ENCODE measurements at places on chromosomes 16 and 17.

DNA sequence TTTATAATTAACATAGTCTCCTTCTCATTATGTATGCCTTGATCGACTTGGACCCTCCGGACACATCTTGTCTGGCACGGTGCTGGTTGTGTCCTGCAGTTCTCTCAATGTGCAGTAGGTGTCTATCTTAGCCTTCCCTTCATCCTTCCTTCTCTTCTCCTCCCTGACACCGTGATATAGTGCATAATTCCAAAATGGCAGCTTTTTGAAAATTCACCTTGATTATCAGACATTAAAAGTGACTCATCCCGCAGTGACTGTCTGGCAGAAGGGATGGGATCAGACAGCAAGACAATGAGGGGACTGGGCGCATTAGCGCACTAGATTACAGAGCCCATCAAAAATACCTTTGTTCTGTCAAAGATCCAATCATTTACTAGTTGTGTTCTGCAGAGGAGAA lies 70.0 kb upstream of the PMFBP1 start:
- no peak for DNase-seq

DNA sequence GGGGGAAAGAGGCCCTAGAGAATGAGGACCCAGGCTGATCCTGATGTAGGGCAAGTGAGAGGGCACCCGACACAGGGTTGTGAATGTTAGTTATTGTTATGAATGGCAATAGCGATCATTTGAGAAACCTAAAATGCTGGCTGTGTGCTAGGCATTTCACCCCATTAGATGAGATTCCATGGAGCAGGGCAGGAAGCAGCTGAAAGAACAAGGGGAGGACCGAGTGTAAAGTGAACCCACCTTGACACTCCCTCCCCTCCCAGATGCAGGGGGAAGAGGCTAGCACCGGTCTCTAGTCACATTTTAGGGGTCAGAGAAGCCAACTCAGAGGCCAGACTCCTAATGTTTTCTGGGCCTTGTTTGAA lies 553 bp upstream of the CORO6 start:
- DNase-seq = no peak

DNA sequence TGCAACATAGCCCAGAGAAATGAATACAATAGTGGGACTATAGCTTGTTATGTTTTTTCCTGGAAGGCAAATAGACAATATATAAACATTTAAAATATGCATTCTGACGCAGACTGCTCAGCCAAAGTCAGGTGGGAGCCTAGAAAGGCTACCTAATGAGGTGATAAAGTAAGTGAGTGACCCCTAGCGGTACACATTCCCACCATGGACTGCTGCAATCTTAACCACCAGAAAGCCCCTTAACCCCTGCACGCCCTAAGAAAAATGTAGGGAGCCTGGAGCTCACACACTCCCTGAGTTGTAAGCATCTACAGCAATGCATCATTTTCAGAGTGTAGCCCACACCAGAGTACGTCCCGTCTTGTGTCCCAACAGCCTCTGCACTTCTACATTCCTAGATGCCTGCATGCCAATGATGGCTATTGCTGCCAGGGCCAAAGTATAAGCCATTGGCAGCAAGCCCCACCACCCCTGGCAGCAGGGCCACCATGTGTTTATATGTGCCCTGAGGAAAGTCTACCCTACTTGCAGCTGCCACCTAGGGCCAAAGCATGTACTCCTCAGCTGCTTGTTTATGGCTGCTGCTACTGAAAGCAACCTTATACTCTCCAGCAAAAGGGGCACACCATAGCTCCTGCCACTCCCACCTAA lies 127.6 kb downstream of the KIF2B start:
- no peak for DNase-seq

DNA sequence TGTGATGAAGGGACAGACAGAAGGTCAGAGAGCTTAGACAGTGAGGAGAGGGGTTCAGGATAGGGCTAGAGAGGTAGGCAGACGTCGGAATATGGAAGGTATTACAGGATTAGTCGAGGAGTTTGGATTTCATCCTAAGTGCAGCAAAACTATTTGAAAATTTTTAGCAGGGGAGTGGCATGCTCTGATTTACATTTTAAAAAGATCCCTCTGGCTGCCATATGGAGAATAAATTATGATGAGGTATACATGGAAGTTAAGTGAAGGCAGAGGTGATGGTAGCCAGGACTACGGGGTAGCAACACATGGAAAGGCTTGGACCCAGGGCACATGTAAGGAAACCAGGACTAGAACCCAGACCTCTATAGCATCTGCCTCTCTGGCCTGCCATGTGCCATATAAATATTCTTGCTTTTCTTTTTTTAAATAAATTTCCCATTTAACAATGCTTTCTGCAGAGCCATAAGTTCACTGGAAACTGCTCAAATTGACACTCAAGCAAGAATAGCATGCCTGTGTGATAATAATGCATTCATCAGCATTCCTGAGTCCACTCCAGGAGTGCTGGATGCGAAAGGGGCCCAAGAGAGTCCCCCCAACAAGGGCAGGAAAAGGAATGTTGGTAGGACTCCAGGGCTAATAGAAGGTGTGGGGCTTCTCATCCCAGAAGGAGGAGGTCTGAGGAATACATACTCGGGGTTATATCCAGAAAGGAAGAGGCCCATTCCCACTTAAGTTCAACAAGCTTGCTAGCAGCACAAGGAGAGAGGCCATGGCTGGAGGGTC lies 78.2 kb downstream of the HLF start:
- DNase-seq = no peak

GRCh38 chr17:49915260-49915659 lies 53.7 kb upstream of the DLX4 start:
- DNase-seq = no peak

- no peak for DNase-seq
Observed at GRCh38 chr16:85366031-85366763, 246.9 kb upstream of the GSE1 start.

- no peak for DNase-seq
Observed at GRCh38 chr17:12693640-12694039, 27.9 kb downstream of the MYOCD start.

GRCh38 chr17:45385331-45385997 lies 47.2 kb downstream of the ARHGAP27 start:
- peak; percentile 88 for DNase-seq

GRCh38 chr17:41530062-41531048 lies 2.2 kb upstream of the KRT19 start:
- no peak for DNase-seq

DNA sequence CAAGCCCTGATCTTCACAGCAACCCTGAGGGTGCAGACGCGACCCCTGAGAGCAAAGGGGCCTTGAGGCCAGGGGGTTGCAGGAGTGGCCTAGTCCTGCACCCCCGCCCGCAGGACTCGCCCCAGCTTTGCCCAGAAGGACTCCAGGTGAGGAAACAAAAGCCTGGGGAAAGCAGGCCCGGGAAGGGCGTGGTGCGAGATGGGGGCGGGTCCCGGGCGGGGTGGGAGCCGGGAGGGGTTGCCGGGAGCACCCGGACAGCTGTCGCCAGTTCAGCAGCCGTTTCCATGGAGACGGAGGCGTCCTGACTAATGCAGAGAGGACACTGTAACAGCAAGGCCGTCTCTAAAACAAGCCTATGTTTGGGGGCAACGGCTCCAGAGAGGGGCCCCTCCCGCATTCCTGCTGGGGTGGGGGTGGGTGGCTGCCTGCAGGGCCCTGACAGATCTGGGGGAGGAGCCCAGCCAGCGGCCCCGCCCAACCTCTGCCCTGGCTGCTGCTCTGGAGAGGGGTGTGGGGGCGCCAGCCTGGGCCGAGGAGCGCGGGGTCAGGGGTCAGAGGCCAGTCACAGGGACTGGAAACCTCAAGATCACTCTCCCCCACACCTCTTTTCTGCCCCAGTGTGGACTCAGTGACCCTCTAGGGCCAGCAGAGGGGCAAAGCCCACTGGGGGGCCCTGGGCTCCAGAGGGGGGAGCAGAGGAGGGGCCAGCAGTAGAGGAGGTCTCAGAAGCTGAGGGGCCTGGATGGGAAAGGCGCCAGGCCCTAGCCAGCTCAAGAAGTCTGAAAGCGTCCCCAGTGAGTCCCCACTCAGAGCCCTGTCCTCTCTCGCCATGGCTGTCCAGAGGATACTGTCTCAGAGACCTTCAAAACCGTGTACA lies 3.1 kb upstream of the TPPP3 start:
- DNase-seq = no peak

DNA sequence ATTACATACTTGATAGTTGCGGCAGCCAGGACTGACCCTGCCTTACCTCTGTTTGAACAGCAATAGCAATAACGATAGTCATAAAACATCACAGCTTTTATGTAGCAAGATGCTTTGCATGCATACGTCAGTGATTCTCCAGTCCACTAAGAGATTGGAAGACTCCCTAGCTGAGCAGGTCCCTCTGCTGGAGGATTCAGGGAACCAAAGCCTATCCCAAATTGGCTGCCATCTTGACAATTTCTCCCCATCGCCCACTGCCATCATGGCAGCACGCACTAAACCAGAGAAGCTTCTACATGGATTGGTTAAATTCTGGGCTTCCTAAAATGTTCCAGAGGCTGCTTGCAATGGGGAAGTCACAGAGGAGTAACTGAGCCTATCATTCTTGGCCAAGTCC lies 360.6 kb upstream of the XYLT1 start:
- no peak for DNase-seq

- no peak for DNase-seq
Observed at GRCh38 chr17:30117675-30118081, 1.1 kb downstream of the NSRP1 start.

DNA sequence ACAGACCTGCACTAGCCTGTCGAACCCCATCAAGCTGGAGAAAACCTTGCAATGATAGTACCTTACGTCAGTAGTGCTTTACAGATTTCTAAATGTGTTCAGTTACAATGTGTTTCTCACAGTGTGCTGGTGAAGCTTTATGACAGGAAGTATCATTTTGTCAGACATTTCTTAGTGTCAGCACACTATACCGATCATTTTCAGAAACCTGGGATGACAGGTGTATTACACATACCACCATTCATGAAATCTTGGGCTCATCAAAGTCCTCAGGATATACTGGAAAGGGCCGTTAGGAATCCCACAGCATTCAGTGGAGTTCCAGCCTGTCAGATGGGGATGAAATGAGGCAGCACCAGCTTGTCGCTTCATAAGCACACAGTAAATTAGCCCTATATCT lies 27.3 kb downstream of the TTC19 start:
- no peak for DNase-seq

Measured in CD4-positive, alpha-beta T cell treated with Interferon alpha-2 for 1 hour (primary cell).